ENCODE measurements at places on chromosomes 6 and 20.

DNA sequence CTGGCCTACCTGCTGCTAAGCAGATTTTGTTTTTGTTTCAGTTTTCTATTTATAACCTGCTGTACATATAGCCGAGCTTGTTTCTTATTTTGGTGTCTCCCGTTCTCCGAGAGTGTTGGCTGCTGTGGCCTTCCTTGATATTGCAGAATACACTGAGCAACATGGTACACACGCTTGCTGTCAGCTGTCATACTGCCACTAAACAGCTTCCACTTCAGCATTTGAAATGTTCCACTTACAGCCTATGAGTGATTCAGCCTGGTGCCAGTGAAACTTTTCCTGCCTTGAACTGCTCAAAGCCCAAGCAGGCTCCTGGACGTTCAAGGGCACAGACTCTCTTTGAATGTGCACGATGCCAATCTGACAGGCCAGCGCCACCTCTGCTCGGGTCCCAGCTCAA is 87.1 kb downstream of the PSMG4 start:
- DNase-seq, result no peak

DNA sequence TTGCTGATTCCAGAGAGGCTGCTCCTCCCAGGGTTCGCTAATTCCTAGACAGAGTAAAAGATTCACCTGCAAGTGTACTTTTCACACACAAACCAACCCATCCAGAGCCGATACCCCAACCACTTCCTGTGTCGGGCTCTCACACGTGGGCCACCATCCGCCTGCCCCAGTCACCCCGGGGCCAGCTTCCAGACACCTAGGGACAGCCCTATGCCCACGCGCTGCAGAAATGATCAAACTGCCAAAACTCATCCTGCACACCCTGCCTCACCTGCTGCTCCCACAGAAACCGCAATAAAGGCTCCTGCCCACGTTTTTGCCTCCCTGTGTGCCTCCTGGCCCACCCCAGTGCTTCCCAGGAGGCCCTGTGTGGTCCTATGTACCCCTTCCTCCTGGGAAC is 59.5 kb downstream of the PSMG4 start:
- DNase-seq, result peak; percentile 14

GRCh38 chr6:167549213-167549612 is 224.3 kb downstream of the TTLL2 start:
- no peak for DNase-seq

DNA sequence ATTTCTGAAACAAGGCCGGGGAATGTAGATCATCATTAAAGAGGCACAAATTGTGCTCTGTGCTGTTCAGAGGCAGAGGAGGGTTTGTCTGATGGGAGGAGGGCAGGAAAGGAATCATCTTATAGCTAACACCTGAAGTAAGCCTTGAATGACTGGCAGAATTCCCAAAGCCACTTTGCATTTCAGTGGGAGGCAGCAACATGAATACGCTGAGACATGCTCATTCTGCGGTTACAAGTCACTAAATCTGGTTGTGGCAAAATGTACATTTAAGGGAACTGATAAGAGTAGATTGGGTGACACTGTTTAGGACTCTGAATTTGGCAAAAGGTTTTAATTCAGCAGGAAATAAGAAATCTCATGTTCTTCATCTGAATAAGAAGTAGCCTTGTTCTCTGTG is 4.4 kb upstream of the COL19A1 start:
- no peak for DNase-seq

DNA sequence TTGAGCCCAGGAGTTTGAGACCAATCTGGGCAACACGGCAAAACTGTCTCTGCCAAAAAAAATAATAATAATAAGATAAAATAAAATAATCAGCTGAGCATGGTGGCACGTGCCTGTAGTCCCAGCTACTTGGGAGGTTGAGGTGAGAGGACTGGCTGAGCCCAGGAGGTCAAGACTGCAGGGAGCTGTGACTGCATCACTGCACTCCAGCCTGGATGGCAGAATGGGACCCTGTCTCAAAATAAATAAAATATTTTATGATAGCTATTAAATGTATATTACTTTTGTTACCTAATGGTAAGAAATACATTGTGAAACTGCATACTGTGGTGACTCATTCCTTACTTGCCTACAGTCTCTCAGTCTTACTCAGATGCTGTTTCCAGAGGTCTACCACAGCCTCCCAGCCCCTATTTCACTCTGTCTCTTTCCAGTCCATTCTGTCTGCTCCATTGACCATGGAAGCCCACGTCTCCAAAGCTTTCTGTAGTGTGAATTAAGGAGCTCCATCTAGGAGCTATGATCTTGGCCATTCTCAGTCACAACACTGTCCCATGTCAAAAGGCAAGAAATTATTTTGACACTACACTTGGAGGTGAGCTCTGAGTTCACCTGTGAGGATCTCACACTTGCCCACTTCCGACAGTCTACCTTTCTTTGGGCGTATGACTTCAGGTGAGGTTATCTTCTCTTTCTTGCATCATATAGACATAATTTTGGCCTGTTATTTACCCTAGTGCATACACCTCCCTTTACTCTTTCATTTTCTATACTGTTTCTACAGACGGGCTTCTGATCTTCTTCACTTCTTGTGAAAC is 22.4 kb upstream of the SNX9 start:
- peak; percentile 63 for DNase-seq

GRCh38 chr6:121645100-121645745 is 209.8 kb downstream of the GJA1 start:
- DNase-seq, result no peak

GRCh38 chr20:58765780-58766179 is 73.2 kb downstream of the NPEPL1 start:
- no peak for DNase-seq

GRCh38 chr20:38460040-38460623 is 12.5 kb upstream of the RALGAPB start:
- DNase-seq, result no peak

DNA sequence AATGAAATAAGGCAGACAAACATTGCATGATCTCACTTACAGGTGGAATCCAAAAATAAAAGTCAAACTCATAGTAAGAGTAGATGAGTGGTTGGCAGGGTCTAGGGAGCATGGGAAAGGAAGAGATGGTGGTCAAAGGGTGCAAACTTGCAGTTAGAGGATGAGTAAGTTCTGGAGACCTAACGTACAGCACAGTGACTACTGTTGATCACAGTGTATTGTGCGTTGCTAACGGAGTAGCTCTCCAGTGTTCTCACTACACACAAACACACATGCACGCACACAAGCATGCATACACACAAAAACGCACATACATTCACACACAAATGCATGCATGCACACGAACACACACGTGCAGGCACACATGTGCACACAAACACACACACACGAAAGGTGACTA is 54.9 kb downstream of the LY86 start:
- DNase-seq, result peak; percentile 40

- no peak for DNase-seq
Measured at GRCh38 chr6:109434456-109434855, 6.0 kb downstream of the PPIL6 start.

DNA sequence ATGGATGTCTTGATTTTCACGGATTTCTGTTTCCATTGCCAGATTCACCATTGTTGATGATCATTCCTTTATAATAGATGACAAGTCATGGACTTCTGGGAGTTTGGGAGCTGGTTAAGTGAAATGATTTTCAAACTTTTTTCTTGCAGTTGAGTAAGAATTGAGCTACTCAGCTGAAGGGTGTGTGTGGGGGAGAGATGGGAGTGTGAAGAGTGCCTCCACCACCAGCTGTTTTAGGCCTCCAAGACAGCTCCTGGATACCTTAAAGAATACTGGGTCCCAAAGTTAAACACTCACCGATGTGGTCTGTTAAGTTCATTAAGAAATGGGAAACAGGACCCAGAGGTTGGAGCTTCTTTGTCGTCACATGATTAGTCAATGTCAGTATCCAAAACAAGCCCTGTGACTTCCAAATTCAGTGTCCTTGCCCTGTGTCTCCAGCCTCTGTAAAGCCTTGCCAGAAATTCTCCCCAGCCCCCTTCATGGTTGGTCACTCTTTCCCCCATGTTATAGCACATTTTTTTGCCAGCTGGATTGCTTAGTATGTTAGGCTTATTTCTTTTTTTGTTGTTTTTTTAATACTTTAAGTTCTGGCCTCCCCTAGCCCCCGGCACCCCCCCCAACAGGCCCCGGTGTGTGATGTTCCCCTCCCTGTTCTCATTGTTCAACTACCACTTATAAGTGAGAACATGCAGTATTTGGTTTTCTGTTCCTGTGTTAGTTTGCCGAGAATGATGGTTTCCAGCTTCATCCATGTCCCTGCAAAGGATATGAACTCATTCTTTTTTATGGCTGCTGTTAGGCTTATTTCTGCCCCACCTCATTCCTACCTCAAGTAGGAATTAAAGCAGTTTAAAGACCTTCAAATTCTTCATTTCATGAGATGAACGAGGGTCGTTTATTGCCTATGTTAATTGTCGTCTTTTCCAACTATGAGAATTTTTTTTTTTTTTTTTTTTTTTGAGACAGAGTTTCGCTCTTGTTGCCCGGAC is 26.9 kb downstream of the BICRAL start:
- no peak for DNase-seq

GRCh38 chr20:58818586-58819285 is 32.0 kb downstream of the GNAS-AS1 start:
- peak; percentile 87 for DNase-seq

GRCh38 chr6:140433072-140433471 is 1058.6 kb upstream of the CITED2 start:
- no peak for DNase-seq

DNA sequence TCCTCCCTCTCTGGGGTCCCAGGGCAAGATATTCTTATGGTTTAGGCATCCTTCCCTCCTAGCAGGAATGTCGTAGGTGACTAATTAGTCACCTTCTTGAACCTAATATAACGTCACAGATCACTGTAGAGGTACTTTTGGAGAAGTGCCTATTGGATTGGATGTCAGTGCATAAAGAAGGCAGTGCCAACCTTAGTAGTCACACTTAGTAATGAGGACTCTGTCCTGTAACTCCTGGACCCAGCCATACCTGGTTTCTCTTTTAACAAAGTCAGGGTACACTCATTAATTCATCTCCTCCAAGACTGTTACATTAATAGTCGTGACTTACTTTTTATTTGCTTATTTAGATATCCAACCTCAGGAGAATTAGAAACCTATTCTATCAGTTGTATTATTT is 20.0 kb downstream of the VTA1 start:
- DNase-seq, result no peak

DNA sequence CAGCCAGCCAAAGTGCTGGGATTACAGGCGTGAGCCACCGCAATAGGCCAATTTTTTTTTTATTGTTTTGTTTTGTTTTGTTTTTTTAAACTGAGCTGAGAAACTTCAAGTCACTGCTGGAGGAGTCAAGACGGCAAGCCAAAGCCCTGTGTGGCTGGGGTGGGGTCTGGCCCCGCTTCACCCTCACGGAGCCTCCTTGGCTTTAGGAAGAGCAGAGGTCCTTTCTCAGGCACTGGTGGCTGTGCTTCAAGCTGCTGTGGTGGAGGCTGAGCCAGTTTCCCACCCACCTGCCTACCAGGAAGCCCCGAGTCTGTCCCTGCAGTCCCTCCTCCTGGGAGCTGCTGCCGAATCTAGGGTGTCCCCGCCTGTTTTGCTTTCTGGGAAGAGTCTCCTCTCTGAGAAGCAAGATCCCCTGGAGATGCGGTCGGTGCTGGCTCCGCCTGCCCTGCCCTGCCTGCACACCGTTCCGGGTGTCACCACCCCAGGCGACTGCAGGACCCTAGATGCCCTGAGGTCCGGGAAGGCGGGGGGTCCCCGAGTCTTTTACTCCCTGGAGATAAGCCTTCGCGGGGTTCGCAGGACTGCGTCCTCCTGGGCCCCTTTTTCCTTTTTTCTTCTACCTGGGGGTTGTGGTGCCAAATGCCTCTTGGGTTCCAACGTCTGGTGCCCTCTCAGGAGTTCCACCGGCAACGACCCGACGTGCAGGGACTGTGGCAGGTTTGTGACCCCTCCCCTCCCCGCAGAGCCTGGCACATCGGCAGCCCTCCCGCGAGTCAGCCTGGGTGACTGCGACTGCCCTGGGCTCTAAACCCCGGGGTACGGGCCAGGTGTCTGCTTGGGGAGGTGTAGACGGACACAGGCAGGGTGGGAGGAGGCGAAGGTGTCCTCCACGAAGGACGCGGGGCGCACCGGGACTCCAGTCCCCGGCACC is 100.7 kb downstream of the TAF4 start:
- DNase-seq, result no peak

Data from T-helper 2 cell treated with Interferon-gamma antibody and Interleukin-4, amounts not matched to agents 5 μg/mL and 100 μg/mL, for 36 hours (primary cell).